ENCODE measurements at places on chromosomes 16 and 17. TPM values are rescaled to one million over a fixed set of nuclear protein-coding genes. Genes with fewer than 3 reads are reported as not detected.

Gene SLC38A8
- not detected for total RNA-seq

Gene EVPLL
- total RNA-seq = not detected

Gene PRDM7
- total RNA-seq = not detected

Gene ADAMTS18
- 1.7 TPM for total RNA-seq

Gene ACSM2A
- not detected for total RNA-seq

GRCh38 chr17:44948315-44948795 is 782 bp upstream of the KIF18B start:
- H3K36me3 ChIP-seq = no peaks in the 10 kb centered on the region
- H3K4me3 ChIP-seq = peak overlapping the region; percentile 95

DNA sequence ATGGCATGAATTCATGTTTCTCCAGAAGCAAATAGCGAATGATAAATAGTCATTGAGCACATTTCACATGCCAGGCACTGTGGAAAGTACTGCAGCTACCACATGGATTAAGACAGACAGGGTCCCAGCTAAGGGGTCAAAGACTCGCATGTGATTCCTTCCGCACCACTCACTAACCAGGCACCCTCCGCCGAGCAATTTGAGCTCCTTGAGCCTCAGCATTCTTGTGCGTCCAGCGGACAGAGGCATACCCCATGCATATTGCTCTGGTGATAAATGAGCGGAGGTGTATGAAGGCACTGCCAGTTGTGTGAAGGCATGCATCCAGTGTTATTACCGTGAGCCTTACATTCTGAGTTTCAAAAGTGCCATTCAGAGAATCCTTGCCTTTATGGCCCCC is 358.7 kb downstream of the HS3ST4 start:
- H3K27ac ChIP-seq = no peak overlapping the region
- H3K36me3 ChIP-seq = peaks cover 4% of the 10 kb centered on the region
- no peak overlapping the region for H3K4me3 ChIP-seq
- no peak for DNase-seq
- H3K27me3 ChIP-seq = peaks cover 8% of the 10 kb centered on the region

DNA sequence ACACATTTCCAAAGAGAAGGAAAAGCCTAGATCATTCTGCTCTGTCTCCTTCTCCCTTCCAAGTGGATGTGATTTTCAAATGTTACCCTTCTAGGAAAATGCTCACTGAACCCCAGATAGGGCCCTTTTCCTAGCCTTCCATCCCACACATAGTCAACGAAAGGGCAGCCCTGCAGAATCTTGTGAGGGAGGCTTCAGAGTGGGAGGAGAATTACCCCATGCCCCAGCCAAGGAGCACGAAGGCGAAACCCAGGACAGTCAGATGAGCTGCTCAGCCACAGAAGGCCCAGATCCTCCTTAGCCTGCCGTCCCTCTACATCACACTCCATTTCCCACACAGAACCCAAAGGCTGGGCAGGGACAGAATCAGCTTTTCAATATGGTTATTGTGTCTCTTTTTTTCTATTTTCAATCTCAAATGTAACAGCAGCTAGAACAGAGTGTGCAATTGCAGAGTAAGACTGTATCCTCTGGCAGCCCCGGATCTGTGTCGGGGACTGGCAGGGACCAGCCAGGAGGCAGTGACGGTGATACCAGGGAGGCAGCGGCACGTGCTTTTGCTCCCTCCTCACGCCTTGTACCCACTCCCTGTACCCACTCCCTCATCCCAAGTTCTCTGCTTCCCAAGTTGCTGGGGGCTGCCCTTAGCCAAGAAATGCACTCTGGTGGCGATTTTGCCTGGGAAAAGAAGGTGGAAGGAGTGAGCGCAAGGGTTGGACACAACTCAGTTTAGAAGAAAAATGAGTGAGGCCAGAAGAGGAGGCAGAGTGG is 3.7 kb upstream of the SDK2 start:
- H3K4me1 ChIP-seq = peaks cover 10% of the 10 kb centered on the region
- no peak for DNase-seq
- no peak overlapping the region for H3K27ac ChIP-seq

- H3K4me3 ChIP-seq = no peak overlapping the region
- peaks cover 9% of the 10 kb centered on the region for H3K36me3 ChIP-seq
- peaks cover 13% of the 10 kb centered on the region for H3K27me3 ChIP-seq
- no peak overlapping the region for H3K27ac ChIP-seq
- H3K4me1 ChIP-seq = peaks cover 36% of the 10 kb centered on the region
These were observed 89.3 kb upstream of the GSE1 start for GRCh38 chr16:85523602-85524364.

DNA sequence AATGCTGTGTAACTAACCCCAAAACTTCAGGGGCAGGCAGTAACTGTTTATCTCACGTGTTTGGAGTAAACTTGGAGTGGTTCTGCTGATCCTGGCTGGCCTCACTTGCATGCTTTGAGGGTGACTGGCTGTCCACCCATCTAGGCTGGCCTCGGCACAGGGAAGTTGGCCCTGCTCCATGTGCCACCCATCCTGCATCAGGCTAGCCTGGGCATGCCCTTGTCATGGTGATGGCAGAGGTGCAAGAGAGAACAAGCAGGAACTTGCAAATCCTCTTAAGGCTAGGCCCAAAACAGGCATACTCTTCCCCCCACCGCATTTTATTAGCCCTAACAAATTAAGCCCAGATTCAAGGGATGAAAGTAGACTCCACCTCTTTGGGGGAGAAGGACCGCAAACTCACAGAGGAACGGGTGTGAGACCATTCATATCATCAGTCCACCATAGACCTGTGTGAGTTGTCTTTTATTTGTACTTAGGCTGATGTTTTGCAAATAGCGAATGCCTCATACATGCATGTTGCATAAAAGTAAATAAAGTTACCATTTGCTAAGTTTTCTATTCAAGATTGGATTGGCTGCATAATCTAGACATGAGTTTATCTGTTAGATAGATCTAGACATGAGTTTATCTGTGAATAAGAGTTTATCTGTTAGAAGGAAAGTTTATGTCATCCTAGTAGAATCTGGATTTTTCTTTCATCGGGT is 221.0 kb downstream of the CCDC182 start:
- peaks cover 48% of the 10 kb centered on the region for H3K4me1 ChIP-seq
- H3K4me3 ChIP-seq = no peak overlapping the region
- DNase-seq = no peak
- no peaks in the 10 kb centered on the region for H3K36me3 ChIP-seq
- H3K27me3 ChIP-seq = peaks cover 10% of the 10 kb centered on the region

DNA sequence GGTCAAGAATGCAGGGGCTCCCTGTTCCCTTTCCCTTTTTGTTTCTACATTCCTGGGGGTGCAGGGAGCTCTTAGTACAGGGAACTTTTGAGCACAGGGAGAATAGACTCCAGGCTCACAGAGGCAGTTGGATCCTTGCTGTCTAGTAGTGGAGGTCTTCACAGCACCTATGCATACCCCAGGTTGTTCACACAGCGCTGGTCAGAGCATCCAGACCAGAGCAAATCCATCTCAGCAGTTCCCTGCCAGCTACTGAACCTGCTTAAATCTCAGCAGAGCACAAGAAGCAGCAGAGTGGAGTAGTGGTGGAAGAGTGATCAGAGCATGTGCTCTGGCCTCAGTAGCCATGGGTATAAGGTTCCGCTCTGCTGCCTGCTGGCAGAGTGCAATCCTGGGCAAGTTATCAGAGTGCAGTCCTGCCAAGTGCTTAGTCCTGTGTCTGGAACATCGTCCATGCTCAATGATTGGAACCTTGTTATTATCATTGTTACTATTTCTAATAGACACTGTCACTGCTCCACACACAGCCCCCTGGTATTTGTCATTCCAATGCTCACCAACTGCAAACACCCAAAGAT is 220.4 kb downstream of the CBLN1 start:
- H3K4me3 ChIP-seq = no peak overlapping the region
- no peak overlapping the region for H3K27ac ChIP-seq
- no peaks in the 10 kb centered on the region for H3K4me1 ChIP-seq
- no peaks in the 10 kb centered on the region for H3K36me3 ChIP-seq
- H3K27me3 ChIP-seq = peaks cover 1% of the 10 kb centered on the region

DNA sequence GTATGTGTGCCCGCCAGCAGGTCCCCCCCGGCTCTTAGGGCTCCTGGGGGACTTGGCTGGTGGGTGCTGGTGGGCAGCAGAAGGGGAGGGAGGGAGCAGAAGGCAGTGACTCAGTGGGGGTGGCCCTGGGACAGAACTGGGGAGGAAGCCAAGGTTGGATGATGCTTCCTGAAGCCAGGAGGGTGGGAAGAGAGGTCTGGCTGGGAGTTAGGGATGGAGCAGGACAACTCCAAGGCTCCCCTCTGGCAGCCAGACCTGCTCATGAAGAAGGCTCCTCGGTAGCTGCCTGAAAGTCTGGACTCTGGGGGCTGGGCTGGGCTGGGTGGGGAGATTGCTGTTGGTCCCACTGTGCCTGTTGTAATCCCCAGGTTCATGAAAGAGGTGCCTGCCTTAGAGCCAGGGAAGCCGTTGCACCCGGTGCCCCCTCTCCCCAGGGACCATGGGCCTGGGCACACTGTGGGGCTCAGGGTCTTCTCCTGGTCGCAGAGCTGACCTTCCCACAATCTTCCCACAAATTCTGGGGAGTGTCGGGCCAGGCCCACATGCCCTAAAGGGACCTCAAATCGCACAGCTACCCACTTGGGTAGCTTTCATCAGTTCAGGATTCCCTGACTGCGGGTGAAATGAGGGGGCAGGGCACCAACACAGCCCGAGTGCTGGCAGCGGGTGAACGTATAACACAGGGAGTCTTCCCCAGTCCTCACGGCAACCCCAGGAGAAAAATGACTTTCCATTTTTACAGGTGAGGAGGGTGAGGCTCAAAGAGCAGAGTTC is 1.1 kb upstream of the PLEKHG4 start:
- peaks cover 5% of the 10 kb centered on the region for H3K36me3 ChIP-seq
- DNase-seq = no peak
- H3K27ac ChIP-seq = no peak overlapping the region
- H3K27me3 ChIP-seq = peaks cover 4% of the 10 kb centered on the region
- H3K4me1 ChIP-seq = no peaks in the 10 kb centered on the region
- H3K4me3 ChIP-seq = peak overlapping the region; percentile 49

- H3K27ac ChIP-seq = no peak overlapping the region
- H3K4me1 ChIP-seq = peaks cover 4% of the 10 kb centered on the region
- H3K27me3 ChIP-seq = peaks cover 19% of the 10 kb centered on the region
These were observed 518 bp downstream of the MT1E start for GRCh38 chr16:56625943-56626654.

- DNase-seq = no peak
- no peaks in the 10 kb centered on the region for H3K36me3 ChIP-seq
These were observed 10.6 kb downstream of the CA10 start for GRCh38 chr17:52147872-52148271.

- H3K27me3 ChIP-seq = peaks cover 3% of the 10 kb centered on the region
- DNase-seq = no peak
- H3K36me3 ChIP-seq = peaks cover 15% of the 10 kb centered on the region
- H3K27ac ChIP-seq = no peak overlapping the region
- no peaks in the 10 kb centered on the region for H3K4me1 ChIP-seq
These were observed 74.4 kb downstream of the RPH3AL start for GRCh38 chr17:278055-278675.

- H3K4me3 ChIP-seq = no peak overlapping the region
- H3K4me1 ChIP-seq = no peaks in the 10 kb centered on the region
- peaks cover 7% of the 10 kb centered on the region for H3K27me3 ChIP-seq
- no peaks in the 10 kb centered on the region for H3K36me3 ChIP-seq
These were observed 2.7 kb upstream of the PRSS41 start for GRCh38 chr16:2795395-2796143.

DNA sequence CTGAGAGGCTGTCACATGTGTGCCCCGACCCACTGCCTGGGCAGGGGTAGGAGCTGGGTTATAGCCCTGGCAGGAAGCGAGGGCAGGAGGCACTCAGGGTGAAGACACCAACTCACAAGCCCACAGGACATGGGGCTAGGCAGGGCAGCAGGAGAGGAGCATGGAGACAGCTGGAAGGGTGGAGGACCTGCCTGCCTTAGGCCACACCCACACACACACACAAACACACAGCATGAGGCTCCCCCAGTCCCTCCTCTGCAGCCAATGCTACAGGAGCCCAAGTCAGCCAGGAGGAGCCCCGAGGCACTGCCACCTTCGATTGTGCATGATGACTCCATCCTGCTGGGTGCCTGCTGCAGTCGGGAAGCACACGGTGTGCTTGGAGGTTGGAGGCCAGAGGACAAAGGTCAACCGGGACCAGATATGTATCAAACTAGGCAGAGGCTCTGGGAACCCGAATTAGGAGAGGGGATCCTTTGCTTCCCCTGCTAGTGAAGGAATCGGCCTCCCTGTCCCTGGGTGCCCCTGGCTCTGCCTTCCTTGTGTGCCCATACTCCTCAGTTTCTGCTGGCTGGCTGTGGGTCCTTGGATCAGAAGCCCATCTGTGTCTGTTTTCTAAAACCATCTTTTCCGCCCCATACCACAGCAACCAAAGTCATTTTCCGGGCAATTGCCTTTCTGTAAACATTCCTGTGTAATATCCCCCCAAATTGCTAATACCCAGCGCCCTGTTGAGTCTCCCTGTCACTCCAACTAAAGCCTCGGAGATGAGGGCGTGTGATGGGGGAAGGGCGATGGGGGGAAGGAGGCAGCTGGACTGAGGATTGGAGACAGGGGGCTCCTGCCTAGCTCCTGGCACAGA is 20.5 kb downstream of the SRCIN1 start:
- H3K27me3 ChIP-seq = peaks cover 24% of the 10 kb centered on the region
- H3K27ac ChIP-seq = peak overlapping the region; percentile 17
- H3K36me3 ChIP-seq = no peaks in the 10 kb centered on the region
- no peak for DNase-seq
- peaks cover 41% of the 10 kb centered on the region for H3K4me1 ChIP-seq

DNA sequence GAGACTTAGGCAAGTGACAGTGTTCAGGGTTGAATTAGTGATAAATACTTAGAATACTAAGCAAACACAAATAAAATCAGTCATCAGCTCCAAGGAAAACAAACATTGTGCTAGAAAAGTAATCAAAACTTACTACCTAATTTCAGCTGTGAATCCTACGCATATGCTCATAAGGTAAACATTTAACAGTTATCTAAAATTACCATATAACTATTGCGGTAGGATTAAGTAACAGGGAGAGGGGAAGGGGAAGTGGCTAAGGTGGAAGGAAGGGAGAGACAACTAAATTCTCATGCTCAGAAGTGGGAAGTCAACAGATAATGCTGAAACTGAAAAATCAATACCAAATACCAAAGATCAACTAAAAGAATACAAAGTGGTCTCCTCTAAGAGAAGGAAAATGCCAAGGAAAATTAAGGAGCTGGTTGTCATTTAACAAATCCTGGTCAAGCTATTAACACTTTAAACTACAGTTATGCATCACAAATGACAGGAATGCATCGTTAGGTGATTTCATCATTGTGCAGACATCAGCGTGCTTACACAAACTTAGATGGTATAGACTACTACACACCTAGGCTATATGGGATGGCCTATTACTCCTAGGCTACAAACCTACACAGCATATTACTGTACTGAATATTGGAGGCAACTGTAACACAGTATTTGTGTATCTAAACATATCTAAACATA is 20.0 kb downstream of the USP32 start:
- peak overlapping the region; percentile 14 for H3K27ac ChIP-seq
- H3K4me3 ChIP-seq = no peak overlapping the region
- H3K36me3 ChIP-seq = no peaks in the 10 kb centered on the region
- peaks cover 5% of the 10 kb centered on the region for H3K4me1 ChIP-seq
- no peak for DNase-seq
- H3K27me3 ChIP-seq = no peaks in the 10 kb centered on the region
